Mucosa of descending colon (tissue), 3 donors: ENCODE measurements at places on chromosomes 12 and 14. TPM values are rescaled to one million over a fixed set of nuclear protein-coding genes. Genes with fewer than 3 reads are reported as not detected.

DNA sequence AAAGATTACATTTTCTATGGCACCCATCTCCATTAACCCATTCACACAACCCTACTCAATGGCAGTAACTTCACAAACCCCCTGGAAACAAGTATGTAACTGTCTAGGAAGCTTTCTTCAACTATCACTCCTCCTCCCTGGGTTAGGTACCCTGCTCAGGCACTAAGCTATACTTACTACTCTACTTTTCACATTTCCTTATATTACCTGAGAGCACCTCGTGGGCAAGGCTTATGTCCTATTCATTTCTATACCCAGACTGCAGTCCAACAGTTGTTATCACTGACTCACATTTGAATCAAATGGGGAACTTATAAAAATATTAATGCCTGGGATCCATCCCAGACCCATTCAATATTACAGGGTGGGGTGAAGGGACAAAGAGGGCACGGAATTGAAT, 4.6 kb downstream of the PAWR start:
- no peak for DNase-seq

ADCY6 gene
- total RNA-seq, result 102 TPM

TMEM121 gene
- 1.0 TPM for total RNA-seq

GRCh38 chr12:54046809-54047159, 6.9 kb upstream of the HOXC4 start:
- DNase-seq, result no peak

DNA sequence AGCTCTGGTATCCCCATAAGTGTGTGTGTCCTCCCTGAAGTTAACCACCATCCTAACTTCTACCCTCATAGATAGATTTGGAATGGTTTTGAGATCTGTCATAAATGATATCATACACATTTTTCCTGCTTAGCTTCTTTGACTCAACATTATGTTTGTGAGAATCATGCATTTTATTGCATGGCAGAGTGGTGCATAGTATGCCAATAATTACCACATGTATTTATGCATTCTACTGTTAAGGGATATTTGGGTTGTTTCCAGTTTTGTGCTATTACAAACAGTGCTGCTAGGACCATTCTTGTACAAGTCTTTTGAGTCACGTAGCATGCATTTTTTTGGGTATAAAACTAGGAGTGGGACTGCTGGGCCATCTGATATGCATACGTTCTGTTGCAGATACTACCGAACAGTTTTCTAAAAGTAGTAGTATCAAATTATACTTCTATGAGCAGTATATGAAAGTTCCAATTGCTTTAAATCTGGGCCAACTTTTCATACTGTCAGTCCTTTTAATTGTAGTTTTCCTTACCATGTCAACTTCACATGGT, 13.4 kb downstream of the GRIP1 start:
- no peak for DNase-seq

CNTN1 gene
- 0.38 TPM for total RNA-seq

DNA sequence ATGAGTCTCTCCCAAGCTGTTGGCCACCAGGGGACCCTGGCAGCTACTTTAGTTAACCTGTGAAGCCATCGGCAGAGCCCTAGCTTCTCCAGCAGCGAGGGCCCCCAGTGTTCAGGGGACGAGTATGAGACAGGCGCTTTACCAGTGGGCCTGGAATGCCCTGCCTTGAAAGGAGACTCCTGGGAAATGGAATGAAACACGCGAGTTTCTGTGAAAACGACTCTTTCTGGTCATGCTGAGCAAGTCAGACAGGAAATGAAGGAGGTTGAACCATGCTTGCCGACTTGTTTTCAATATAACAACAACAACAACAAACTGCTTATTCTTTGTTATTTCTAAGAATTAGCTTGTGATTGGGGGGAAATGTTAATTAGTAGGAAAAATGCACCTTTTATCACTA, 42.9 kb downstream of the SFSWAP start:
- DNase-seq, result no peak

DNA sequence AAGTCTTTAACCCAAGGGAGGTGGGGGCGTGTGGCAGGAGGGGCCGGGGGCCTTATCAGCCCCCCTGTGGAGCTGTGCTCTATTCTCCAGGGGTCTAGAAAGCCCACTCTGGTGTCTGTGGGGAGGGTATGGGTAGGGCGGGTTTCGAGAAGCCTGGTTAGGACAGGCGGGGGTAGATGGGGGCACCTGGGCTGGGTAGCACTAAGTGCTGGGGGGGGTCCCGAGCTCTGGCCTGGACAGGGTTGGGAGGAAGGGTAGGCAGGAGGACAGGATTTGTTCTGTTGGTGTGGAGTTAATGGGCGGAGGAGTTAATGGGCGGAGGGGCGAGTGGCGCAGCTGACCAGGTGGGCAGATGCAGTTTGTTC, 2.0 kb downstream of the PACS2 start:
- no peak for DNase-seq

CD27 gene
- total RNA-seq, result 5.3 TPM

DNA sequence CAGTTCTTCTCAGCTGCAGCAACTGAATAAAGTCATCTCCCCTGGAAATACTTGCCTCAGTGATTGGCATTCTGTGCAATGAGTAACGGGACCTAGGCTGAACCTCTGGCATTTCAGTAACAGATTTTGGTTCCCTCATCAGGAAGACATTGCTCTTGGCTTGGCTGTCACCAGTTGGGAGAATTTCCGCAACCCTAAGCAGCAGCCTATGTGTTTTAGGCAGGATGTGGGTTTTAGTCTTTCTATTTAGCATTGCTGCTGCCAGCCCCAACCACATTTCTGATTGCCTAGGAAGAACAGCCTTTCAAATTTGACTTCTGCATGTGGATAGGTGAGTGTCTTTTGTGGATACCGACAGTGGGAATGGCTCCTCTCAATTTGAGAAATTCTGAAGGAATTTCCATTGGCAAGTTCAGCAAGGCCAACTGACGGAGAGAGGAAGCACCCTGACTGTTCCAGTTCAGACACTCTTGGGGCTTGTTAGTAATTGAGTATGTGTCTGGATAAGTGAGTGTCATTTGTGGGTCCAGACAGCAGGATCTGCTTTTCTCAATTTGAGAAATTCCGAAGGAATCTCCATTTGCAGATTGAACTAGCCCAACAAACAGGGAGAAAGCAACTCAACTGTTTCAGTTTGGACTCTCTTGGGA, 19.0 kb upstream of the CLEC2A start:
- no peak for DNase-seq
